ENCODE measurements at places on chromosomes 13 and 19.

DNA sequence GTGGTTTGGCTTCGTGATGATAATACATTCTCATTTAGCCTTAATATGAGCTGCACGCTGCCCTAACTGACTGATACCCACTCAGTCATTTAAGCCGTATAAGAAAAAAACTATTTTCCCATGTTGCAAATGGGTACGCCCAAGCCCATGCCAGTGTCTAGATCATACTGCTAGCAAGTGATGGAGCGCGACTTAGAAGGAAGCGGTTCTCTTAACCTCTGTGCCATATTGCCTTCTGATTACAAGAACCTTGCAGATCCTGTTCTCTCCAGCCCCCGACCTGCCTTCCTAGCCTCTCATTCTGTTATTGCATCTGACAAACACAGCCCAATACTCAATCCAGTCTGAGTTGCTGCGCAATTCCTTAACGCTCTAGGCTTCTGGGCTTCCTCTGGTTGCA, 603 bp downstream of the GPALPP1 start:
- no peak for DNase-seq

DNA sequence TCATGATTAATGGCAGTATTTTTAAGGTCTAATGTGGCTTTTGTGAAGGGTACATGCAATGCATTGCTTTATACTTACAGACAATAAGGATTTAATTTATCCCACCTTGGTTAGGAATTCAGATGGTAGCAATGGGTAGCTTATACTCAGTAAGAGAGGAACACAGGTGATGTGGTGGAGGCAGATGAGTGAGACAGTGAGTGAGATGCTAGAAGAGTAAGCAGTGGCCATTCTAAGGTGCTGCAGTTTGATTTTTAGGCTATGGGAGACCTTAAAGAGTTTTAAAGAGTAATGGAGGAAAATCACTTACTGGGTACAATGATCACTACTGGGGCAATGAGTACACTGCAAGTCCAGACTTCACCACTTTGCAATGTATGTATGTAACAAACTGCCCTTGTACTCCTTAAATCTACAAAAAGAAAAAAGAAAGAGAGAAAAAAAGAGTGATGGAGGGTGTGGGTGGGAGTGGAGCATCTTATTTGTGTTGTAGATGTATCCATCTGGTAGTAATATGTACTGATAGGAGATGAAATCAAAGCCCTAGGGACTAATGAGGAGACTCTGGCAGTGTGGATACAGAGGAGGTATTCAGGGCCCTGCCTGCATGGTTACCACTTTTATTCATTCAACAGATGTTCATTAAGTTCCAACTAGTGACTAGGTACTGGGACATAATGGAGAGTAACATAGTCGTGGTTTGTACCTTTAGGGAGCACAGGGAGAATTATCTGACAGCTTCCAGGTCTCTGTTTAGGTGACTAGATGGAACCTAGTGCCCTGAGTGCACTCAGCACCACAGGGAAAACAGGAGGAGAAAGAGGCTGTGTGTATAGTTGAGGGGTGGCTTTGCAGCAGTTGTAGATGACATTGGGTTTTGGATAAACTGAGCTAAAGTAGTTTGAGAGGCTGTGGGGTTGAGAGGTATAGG, 99.0 kb downstream of the GPC6 start:
- DNase-seq, result no peak

- no peak for DNase-seq
These were observed 98.4 kb upstream of the STARD13 start for GRCh38 chr13:33383724-33384577.

GRCh38 chr13:24713022-24713421, 32.8 kb downstream of the ATP12A start:
- DNase-seq, result no peak

DNA sequence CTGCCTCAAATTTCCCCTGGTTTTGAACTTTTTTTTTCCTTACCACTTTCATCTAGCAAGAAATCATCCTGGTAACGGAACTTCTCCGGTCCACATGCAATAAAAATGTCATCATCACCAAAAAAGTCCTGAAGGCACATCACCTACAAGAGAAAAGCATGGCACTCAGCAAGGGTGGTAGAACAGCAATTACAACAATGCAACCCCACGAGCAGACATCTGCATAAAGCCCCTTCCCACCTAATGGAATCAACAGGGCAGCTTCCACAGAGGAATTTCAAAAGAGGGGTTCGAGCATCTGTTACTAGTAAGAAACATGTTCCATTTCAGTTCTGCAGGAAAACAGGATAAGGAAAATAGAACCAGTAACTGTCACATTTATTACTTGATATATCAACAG, 183.9 kb downstream of the DCLK1 start:
- no peak for DNase-seq

- DNase-seq, result no peak
These were observed 13.2 kb upstream of the UQCR11 start for GRCh38 chr19:1618157-1619093.

DNA sequence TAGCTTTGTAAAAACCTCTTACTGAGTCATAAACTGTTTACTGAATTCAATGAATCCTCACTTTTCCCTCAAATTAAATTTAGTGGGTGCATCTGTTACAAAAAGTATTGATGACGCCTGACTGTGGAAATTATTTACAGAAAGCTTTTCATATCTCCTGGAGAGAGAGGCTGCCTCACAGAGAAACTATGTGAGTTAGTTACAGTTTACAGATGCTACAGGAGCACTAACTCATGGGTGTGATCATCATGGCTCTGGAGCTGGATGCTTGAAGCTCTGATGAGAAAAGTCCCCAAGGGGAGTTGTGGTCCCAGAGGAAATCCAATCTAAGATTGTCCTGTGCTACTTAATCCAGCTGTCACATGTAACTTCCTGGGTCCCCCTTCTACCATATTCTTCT, 590.8 kb downstream of the LMO7 start:
- no peak for DNase-seq

DNA sequence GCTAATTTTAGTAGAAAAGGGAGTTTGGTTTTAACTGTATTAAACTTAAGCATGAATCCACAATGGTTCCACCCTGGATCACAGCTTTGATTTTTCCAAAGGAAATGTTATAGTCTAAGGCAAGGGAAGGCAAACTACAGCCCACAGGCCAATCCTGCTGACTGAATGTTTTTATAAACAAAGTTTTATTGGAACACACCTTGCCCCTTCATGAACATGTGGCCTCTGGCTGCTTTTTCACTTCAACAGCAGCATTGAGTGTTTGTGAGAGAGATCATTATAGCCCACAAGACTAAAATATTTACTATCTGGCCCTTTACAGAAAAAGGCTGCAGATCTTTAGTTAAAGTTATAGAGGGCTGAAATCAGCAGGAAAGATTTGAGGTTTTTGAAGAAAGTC, 198.7 kb downstream of the IRS2 start:
- no peak for DNase-seq

GRCh38 chr13:36848199-36848982, 29.4 kb downstream of the RFXAP start:
- DNase-seq, result no peak

DNA sequence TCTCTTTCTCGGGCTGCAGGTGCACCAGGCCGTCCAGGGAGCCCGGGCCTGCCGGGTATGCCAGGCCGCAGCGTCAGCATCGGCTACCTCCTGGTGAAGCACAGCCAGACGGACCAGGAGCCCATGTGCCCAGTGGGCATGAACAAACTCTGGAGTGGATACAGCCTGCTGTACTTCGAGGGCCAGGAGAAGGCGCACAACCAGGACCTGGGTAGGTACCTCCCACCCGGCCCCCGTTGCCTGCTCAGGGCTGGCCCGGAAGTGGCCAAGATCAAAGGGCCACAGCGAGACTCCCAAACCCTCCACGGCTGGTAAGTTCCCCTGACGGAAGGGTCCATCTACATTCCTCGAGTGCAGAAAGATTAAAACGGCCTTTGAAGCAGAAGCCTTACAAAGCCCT, 55.1 kb downstream of the RAB20 start:
- no peak for DNase-seq

- DNase-seq, result no peak
These were observed 124.7 kb upstream of the RNF113B start for GRCh38 chr13:98301721-98302120.

GRCh38 chr13:79211377-79211776, 194.7 kb downstream of the RBM26 start:
- DNase-seq, result no peak

- no peak for DNase-seq
These were observed at the start of gene CNN1 for GRCh38 chr19:11538232-11539036. Gene CNN1 (plus strand): TSS chr19:11538851. CDS start chr19:11538928, 77 bp downstream.

DNA sequence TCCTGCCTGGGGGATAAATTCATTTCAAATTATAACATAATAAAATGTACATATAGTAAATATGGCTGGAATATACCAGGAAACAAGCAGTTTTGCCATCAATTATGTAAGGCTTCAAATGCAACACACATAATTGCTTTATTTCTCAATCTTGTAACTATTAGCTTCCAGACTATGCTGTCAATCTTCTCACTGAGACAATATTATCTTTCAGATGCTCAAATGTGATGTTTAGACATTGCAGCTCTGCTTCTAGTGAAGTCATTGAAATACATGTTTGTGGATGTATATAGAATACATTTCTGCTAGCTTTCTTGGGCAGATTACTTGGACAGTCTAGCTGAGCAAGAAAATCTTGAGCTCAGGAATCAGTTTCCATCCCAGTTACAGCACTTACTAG, 454.4 kb downstream of the TDRD3 start:
- DNase-seq, result no peak

- no peak for DNase-seq
These were observed 1620.3 kb upstream of the SLC10A2 start for GRCh38 chr13:104686484-104686883.

DNA sequence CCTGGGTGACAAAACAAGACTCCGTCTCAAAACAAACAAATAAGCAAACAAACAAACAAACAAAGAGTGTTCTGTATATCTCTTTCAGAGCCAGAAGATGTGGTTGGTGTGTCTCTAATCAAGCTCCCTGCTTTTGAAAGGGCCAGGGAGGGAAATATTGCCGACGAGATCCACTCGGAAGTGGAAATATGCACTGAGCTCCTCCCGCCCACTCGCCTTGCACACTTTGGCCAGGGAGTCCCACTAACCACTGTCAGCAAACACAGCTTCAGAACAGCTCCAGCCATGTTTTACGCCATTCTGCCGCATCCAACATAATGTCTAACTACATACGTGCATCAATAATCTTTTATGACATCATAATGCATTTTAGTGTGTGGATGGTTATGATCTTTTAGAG, 155.5 kb upstream of the VSTM2B start:
- no peak for DNase-seq

Measured in T follicular helper cell (primary cell).